ENCODE measurements at places on chromosomes 4 and X.

GRCh38 chr4:169164669-169165415, 105.9 kb downstream of the SH3RF1 start:
- no peak for DNase-seq

DNA sequence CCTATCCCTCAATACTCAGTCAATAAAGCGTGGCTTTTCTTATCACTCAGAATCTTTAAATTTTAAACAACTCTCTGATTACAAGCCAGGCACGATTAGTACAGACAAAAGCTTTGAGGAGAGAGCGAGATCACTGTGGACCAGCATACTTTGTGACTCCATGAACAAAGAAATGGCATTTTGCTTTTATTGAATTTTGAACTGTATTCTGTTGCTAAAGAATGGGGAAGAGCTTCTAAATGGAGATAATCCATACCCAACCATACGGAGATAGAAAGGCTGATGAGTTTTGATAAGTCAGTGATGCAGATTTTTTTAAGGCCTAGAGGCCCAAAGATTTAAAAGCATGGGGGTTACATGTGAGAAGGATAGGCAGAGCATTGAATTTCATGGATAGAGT, 259.1 kb downstream of the DACH2 start:
- DNase-seq, result no peak

- DNase-seq, result no peak
Observed at GRCh38 chr4:51958199-51958968, 61.8 kb downstream of the LRRC66 start.

GRCh38 chrX:76148753-76149152, 24.1 kb upstream of the PBDC1 start:
- no peak for DNase-seq

DNA sequence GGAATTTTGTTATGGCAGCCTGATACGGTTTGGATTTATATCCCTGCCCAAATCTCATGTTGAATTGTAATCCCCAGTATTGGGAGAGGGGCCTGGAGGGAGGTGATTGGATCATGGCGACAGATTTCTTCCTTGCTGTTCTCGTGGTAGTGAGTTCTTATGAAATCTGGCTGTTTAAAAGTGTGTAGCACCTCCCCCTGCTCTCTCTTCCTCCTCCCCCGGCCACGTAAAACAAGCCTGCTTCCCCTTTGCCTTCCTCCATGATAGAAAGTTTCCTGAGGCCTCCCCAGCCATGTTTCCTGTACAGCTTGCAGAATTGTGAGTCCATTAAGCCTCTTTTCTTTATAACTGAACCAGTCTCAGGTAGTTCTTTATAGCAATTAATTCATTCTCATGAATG, 37.9 kb downstream of the SUPT20HL2 start:
- no peak for DNase-seq

GRCh38 chr4:8595237-8596087, 2.9 kb downstream of the CPZ start:
- DNase-seq, result no peak

GRCh38 chrX:19566359-19567222, 51.3 kb upstream of the MAP3K15 start:
- DNase-seq, result no peak

DNA sequence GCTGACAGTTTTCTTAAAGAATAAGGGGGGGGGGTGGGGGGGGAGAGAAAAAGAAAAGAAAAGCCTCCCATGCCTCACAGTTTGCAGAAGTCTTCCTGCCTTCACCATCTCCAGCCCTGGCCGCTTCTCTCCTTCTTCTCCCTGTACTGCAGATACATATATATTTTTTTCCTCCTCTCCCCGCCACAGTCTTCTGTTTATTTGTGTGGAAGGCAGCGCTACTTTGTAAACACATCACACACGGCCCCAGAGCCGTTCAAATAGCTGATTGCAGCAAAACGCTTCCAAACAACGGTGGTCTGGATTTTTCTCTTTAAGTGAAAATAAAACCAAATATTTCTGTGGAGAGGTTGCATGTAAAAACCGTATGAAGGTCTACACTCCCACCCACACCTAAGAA, 732 bp downstream of the NLGN4X start:
- DNase-seq, result no peak

DNA sequence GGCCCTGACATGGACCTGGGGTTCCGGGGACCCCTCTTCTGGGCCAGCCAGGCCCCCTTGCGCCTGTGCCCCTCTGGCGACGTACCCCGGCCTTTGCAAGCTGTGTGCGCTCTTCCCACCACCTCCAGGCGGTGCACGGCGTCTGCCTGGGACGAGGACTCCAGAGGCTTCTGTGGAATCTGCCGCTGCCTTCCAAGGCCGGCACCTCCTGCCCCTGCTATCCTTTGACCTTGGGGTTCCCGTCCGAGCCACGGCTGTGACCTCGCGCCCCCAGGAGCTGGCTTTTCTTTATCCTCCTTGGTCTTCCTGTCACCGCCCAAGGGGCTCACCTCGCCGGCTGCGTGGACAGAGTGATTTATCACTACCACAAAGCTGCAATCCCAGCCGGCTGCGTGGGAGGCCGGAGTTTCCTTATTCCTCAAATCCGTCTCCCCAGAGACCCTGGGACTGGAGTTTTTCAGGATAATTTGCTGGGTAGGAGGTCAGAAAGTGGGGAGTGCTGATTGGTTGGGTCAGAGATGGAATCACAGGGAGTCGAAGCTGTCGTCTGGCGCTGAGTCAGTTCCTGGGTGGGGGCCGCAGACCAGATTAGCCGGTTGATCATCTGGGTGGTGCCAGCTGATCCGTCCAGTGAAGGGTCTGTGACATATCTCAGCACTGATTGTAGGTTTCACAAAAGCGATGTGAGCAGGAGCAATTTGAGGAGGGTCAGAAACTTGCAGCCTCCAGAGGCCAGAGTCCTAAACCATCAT, 19.8 kb upstream of the PLCXD1 start:
- no peak for DNase-seq

- no peak for DNase-seq
Observed at GRCh38 chrX:38570396-38570795, 9.1 kb downstream of the TSPAN7 start.

GRCh38 chr4:178255172-178255571, 812.9 kb upstream of the AGA start:
- DNase-seq, result no peak

DNA sequence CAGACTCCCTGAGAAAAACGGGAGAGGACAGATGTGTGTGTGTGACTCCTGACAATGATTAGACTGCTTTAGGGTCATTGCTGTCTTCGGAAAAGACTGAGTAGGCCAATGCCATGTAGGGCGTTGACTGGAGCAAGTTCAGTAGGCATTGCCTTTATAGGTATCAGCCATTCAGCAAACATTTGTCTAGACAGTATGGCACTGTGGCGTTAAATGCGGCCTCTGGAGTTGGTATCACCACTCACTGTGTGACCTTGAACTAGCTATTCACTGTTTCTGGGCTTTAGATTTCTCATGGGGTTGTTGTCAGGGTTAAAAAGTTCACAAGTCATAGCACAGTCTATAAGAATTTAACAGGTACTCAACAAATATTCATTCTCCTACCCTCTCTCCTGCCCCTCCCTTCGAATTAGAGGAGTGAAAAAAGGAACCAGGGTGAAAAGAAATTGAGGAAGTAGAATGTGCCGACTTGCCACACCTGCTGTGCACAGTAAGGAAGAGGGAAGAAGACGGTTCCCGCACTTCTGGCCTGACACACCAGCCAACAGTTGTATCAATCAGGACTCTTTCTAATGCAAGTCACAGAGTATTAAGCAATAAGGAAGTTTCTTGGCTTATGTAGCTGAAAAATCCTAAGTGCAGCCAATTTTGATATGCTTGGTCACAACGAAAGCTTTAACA, 83.2 kb upstream of the PLAC8 start:
- DNase-seq, result no peak

DNA sequence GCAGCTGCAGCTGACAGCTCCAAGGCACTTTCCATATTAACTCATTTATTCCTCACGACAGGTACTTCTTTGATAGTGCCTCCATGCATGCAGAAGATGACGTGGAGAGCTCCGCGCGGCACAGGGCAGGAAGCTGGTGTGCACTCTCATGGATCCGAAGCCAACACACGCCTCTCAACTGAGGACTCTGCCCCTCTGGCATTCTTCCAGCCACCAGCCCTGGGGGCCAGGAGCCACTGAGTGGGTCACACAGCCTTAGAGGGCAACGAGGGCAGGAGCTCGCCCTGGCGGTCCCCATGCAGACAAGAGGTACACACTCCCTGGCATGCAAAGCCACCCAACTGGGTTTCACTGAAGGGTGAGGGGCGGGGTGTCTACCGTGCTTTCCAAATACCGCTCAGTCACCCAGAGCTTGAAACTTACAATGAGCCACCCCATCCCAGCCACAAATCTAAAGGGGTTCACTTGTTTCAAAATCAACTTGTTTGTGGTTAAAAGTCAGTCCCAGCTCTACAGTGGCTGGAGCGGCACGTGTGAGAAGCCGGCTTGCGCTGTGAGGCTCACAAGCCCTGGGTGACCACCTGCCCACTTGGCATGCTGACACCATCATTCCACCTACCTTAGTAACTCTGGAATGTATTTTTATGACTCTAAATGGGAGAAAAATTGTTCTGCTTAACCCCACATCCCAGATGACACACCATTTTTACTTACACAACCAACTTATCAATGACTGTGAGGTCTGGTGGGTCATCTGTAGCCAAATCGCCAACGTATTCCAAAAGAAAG, 16.2 kb downstream of the NOP14 start:
- DNase-seq, result no peak

GRCh38 chr4:140423106-140423505, 4.3 kb downstream of the CLGN start:
- no peak for DNase-seq

GRCh38 chrX:45233531-45233930, 32.9 kb upstream of the DIPK2B start:
- no peak for DNase-seq

GRCh38 chrX:150574559-150575418, 6.4 kb downstream of the MTM1 start:
- DNase-seq, result no peak

- no peak for DNase-seq
Observed at GRCh38 chrX:136034668-136035067, 49.4 kb downstream of the SLC9A6 start.

GRCh38 chr4:105369988-105370387, 103.9 kb downstream of the PPA2 start:
- DNase-seq, result no peak

- peak; percentile 50 for DNase-seq
Observed at GRCh38 chrX:53287493-53288138, 6.2 kb upstream of the IQSEC2 start.

GRCh38 chr4:114464726-114465272, 133.8 kb upstream of the UGT8 start:
- DNase-seq, result no peak

DNA sequence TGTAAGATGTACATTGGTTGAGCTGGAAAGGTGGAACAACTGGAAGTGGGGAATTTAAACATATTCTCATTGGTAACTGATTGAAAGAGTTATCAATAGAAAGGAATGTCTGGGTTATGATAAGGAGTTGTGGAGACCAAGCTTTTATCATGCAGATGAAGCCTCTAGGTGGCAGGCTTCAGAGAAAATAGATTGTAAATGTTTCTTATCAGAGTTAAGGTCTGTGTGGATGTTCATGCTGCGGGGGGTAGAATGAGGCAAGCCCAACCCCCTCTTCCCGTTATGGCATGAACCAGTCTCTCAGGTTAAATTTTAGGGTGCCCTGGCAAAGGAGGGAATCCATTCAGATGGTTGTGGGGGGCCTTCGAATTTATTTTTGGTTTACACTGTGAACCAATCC, 16.0 kb downstream of the ARSD start:
- DNase-seq, result no peak

DNA sequence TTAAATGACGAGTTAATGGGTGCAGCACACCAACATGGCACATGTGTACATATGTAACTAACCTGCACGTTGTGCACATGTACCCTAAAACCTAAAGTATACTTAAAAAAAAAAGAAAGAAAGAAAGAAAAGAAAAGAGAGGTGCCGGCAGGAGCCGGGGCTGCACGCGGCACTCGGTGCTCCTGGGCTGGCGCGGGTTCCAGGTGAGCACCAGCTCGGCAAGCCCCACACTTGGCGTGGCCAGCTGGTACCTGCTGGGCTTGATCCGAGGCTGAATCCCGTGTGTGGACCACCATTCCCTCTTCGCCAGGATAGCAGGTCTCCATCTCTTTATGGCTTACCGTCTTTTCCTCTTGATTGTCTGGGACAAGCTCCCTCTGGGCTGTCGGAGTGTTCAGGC, 17.9 kb upstream of the HERC6 start:
- DNase-seq, result no peak

DNA sequence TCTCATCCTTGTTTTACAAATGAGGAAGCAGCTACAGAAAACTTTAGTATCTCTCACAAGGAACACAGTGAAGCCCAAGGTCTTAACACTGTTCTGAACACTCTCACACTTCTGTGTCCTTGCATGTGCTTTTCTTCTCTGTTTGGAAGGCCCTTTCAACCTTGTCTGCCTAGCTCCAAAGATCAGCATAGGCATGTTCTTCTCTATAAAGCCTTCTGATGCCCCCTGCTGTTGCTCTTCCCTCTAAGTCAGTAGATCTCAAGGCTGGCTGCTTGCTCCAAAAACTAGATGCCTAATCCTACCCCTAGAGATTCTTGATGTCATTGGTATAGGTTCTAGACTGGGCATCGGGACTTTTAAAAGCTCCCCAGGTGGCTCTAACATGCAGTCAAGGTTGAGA, 5.9 kb downstream of the APOO start:
- DNase-seq, result peak; percentile 52

- DNase-seq, result no peak
Observed at GRCh38 chrX:13013363-13014110, 30.9 kb downstream of the FAM9C start.

GRCh38 chr4:8616831-8617230, 24.3 kb downstream of the CPZ start:
- DNase-seq, result no peak

- DNase-seq, result no peak
Observed at GRCh38 chr4:36241771-36242170, 2.5 kb downstream of the ARAP2 start.

DNA sequence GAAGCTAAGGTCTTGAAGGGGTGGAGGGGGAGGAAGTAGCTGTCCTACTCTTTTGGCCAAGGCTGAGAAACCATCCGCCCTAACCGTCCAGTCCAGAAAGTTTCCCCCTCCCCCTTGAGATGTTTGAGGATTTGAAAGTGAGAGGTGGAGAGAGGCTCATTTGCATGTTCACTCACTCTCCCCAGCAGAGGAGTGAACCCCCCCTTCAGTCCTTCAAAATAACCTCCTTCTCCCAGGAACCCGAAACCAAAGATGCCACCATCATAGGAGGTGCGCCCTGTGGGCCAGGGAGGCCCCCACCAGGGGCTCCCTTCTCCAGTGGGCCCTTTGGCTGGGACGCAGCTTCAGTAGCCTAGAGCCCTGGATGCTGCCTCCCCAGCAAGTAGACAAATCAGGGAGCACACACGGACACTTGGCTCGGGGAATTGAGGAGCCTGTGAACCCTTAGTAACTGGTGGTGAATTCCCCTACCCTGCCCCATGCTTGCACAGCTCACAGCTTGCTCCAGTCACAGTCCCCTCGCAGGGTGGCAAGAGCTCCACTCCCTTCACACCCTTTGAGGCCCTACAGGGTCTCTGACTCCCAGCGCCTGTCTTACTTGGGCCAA, 25.6 kb downstream of the ELF4 start:
- no peak for DNase-seq

GRCh38 chr4:93776386-93777080, 52.0 kb upstream of the ATOH1 start:
- DNase-seq, result no peak
